Panc1 (cell line): ENCODE measurements at places on chromosomes 3 and 15. TPM values are rescaled to one million over a fixed set of nuclear protein-coding genes. Genes with fewer than 3 reads are reported as not detected.

ACKR4 gene
- not detected for total RNA-seq

DNA sequence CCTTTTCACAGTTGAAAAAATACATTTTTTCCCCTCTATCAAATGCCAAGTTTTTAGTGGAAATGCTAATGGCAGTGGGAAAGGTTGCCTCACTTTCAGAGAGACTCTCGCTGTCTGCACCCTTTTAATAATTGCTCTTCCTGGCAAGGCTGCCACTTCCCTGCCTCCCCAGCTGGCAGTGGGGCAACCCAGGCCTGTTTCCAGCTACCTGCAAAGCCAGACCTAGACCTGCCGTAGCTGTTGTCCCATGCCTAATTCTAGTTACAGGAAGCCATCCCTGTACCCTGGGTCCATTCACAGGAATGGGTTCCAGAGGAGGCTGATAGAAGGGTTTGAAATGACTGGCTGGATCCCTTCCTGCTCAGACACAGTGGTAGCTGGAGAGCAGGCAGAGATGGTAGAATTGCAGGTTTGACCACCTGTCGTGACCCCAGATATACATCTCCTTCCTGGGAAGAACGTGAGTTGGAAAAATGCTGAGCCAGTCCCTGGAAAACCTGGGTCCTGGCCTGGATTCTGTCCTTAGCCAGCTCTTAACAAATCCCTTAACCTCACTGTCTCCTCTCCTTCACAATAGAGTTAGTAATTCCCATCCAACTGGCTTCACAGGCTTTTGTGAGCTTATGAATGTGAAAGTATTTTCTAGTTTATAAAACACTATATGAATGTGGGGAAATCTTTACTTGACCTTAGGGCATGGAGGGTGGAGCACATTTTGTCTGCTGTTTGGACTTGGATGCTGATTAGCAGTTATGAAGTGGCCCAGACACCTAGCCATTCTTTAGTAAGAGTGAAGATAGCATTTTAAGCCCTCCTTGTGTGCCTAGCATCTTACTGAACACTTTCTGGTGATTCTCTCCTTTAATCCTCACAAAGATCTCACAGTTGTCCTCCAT is 12.9 kb upstream of the ALPK3 start:
- no peak overlapping the region for H3K4me3 ChIP-seq
- DNase-seq: no peak
- H3K27ac ChIP-seq: no peak overlapping the region
- H3K36me3 ChIP-seq: peaks cover 18% of the 10 kb centered on the region
- no peaks in the 10 kb centered on the region for H3K27me3 ChIP-seq
- no peaks in the 10 kb centered on the region for H3K4me1 ChIP-seq

- DNase-seq: no peak
- no peaks in the 10 kb centered on the region for H3K4me1 ChIP-seq
- no peak overlapping the region for H3K4me3 ChIP-seq
- peaks cover 20% of the 10 kb centered on the region for H3K36me3 ChIP-seq
Observed at GRCh38 chr3:149145356-149145755, 15.9 kb downstream of the HPS3 start.

IMPG2 gene
- total RNA-seq: 0.10 TPM

GRCh38 chr3:155029941-155030340 is 50.2 kb upstream of the MME start:
- no peaks in the 10 kb centered on the region for H3K4me1 ChIP-seq
- no peaks in the 10 kb centered on the region for H3K36me3 ChIP-seq
- no peak overlapping the region for H3K4me3 ChIP-seq
- H3K27ac ChIP-seq: no peak overlapping the region
- no peaks in the 10 kb centered on the region for H3K27me3 ChIP-seq

SIDT1 gene
- total RNA-seq: not detected

DNA sequence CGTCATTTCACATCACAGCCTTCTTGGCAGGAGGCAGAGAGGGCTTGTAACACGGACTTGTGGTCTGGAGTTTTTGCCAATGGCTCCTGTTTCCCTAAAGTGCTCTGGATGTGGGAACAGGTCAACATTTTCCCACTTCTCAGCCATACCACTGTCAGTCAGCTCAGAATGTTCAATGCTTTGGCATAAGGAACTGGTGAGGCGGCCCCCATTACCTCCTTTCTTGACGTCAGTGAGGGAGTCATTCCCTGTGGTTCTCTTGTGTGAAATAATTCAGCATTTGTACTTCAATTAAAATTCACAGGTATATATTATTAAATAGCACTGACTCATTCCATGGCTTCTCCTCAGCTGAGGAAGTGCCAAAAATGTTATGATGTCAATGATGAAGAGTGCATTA is 167.1 kb downstream of the P3H2 start:
- no peak for DNase-seq
- no peaks in the 10 kb centered on the region for H3K36me3 ChIP-seq
- H3K27me3 ChIP-seq: no peaks in the 10 kb centered on the region
- no peak overlapping the region for H3K4me3 ChIP-seq
- no peaks in the 10 kb centered on the region for H3K4me1 ChIP-seq
